NCI-H460 (cell line): ENCODE measurements at places on chromosomes 12 and 14.
A peak's percentile ranks its signal among the peaks of the same experiment; 100 is the strongest.

DNA sequence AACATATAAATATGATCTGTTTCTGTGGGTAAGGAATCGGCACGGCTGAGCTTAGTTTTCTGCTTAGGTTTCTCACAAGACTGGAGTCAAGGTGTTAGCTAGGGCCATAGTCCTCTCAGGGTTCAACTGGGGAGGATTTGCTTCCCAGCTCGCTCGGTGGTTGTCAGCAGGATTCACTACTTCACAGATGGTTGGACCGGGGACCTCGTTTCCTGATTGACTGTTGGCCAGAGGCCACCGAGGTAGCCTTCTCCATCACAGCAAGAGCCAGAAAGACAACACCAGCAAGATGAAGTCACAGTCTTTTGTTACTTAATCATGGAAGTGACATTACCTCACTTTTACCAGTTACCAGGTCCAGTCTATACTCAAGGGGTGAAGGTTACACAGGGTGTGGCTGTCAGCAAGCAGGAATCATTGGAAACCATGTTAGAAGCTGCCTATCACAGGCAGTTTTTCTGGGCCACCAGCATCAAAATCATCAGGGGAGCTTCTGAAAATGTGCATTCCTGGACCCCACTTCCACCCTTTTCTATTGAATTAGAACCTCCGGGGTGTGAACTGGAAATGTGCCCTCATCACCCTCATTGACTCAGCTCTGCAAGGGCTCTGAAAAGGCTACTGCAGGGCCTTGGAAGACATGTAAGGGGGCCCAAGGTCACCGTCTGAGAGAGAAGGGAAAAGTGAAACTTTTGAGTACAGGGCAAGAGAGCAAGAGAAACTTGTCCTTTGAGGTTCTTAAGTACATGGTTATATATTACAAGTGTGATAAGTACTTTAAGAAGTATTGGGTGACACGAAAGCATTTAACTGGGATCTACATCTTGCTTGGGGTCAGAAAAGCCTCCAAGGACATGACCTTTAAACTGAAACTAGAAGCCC, 10.9 kb downstream of the COPS7A start:
- no peak for DNase-seq

DNA sequence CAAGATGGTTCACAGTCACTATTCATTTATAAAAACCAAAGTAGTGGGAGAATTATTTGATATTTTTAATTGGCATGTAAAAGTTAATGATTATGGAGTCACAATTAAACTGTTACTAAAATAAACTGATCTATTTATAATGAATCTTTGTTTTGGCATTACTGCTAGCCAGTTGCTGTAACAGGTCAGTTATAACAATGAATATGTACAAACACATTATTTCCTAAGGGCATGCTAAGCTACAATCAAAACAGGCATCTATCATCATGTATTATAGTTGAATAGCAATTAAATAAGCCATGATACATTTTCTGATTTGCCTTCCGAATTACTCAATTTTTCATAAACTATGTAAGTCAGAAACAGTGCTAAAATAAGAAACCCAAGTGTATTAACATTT, 518.3 kb downstream of the SLC16A7 start:
- DNase-seq: no peak

DNA sequence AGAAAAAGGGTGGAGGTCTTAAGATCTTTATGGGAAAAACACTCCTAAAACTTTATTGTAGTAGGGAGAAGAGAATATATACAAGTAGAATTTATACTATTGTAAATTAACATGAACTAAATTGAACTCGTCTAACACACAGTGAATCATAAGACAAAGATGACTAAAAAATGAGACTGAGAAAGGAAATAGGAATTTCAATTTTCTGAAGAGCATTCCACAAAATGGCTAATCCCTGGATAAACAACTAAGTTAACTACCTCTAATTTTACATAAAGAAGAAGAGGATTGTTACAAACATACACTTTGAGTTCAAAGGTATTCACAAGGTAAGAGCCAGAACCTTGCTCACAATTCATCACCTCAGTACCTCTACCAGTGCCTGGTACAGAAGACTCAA, 2.0 kb downstream of the MAP4K5 start:
- DNase-seq: no peak

DNA sequence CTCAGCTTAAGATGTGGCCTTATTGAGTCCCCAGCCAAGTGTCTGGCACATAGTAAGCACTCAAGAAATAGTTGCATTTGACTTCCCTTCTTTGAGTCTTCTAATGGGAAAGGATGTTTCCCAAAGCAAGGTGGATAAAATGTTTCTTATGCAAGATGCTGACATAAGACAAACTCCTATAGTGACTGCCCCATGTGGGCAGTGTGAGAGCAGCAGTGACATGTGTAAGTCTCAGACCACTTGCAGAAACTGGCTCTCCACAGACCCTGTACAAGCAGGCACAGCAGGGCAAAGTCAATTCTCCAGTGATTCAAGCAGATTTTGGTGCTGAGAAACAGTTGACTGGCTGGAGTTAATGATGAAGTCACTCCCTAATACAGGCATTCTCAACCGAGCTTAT, 255.3 kb downstream of the ANO2 start:
- no peak for DNase-seq

DNA sequence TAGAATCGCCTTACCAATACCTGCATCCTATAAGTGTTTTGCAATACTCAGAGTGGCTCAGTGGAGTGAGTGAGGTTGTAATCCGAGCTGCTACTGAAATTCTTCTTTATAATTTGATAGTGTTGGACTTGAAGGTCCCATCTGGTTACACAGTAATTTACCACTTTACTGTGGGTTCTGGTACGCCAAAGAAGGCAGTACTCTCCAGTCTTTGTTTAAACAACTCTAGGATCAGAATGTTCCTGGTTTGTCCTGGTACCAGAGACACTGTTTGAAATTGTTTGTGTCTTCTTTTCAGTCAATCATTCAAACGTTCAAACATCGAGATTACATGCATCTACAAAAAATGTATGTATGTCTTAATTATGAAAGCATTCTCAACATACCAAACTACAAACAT, 51.3 kb upstream of the AMN1 start:
- no peak for DNase-seq

DNA sequence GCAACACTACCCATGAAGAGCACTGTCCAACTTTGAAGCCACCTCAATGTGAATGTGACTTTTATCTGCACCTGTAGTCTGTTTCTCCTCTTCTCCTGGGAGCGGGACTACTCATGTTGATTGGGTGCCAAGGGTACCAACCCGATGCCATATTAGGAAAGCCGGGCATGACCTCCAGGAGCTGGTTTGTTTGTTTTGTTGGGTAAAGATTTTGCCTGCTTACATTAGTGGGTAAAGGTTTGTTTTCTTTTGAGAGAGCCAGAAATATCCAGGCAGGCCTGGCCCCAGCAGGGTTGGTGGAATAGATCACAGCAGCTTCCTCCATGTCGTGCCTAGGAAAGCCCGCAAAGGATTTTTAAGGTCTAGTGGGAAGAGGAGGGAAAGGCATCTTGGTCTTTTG, 19.7 kb upstream of the ITPK1 start:
- DNase-seq: no peak

- DNase-seq: no peak
These were observed 7.6 kb downstream of the ADSS1 start for GRCh38 chr14:104731320-104732294.

- DNase-seq: no peak
These were observed 209.8 kb downstream of the BCL11B start for GRCh38 chr14:99062216-99062615.

DNA sequence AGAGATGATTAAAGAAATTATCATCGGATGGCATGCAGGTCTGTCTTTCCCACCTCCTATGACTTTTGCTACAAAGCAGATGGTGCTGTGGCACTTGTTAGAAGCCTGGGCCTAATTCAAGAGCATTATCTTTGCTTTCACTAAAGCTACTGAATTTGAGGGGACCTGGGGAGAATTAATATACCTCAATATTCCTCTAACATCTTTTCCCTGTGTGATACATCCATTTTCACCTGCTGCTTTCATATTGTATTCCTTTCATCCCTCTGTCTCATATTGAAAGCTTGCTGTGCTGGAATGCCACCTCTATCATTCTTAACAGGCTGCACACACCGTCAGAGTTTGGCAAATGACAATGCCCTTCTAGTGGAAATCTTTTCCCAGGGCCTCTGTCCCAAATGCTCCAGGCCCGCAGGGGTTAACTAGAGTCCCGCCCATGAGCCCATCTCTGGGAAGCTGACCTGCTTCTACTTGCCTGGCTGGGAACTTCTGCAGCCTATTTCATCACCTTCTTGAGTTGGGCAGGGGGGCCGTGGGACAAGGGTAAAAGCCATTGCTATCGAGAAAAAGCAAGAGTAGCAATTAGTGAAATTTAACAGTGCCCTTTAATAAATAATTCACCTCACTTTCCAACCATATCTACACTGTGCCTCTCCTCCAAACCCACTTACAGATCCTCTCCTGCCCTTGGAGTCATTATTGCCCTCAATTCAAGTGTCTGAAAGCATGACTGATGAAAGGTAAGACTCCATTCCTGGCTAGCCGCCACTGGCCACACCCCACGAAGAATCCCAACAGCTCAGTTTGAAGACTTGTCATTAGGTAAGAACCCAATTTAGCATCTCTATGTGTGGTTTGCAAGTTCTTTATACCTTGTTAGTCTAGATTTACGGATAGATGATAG, 126.7 kb upstream of the BTG1 start:
- no peak for DNase-seq

GRCh38 chr12:6946033-6946919, 2.5 kb downstream of the C12orf57 start:
- peak; percentile 55 for DNase-seq

- DNase-seq: no peak
These were observed 21.2 kb downstream of the MAX start for GRCh38 chr14:65080960-65081747.

GRCh38 chr12:25591144-25591543, 38.1 kb upstream of the LMNTD1 start:
- DNase-seq: no peak

- no peak for DNase-seq
These were observed 210.4 kb downstream of the ETV6 start for GRCh38 chr12:11859705-11860425.

DNA sequence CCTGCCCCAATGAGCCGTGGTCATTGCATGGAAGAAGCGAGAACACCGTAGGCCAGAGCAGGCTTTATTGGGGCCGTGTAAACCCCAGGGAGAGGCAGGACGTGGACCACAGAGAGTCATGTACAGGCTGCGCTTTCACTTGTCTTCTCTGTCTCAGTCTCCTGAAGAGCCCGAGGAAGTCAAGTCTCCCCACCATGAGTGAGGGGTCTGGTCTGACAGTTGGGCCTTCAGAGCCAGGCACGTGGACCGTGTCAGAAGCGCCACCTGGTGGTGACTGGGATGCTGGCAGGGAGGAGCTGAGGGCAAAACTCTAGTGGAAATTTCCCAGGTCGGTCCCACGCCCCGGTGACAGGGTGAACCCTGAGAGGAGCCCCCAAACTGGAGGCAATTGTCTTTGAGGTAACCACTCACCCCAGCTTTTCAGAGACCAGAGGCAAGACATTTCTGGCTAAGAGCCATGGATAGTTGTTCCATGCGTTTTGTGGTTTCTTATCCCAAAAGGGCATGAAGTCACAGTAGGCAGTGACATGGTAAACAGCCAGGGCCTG, 17.4 kb downstream of the RPS6KL1 start:
- DNase-seq: peak; percentile 53

GRCh38 chr12:13835652-13836051, 145.8 kb downstream of the GRIN2B start:
- no peak for DNase-seq

- no peak for DNase-seq
These were observed 6.4 kb downstream of the TMEM121 start for GRCh38 chr14:105532735-105533141.

DNA sequence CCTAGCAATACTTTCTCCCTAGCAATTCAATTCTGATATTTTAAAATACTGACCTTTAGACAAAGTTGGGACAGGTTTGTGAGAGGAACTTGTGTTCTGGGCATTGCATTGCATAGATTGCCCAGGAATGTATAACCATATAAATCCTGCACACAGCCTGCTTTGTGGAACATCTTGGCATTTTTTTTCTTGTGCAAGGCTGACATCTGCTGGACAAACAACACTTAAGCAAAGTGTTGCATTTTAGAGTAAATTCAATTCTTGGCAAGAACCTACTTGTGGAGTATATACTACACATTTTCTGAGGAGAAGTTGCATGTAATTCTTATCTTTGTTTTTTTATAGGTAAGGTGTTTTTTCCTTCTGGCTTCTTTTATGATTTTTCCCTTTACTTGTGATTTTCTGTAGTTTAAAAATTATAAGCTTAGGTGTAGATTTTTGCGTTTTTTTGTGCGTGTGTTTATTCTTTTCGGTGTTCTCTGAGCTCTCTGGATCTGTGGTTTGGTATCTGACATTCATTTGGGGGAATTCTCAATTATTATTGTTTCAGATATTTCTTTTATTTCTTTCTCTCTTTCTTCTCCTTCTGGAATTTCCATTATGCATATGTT, 26.4 kb downstream of the TESPA1 start:
- peak; percentile 69 for DNase-seq

GRCh38 chr12:102509123-102509626, 28.8 kb upstream of the IGF1 start:
- no peak for DNase-seq

DNA sequence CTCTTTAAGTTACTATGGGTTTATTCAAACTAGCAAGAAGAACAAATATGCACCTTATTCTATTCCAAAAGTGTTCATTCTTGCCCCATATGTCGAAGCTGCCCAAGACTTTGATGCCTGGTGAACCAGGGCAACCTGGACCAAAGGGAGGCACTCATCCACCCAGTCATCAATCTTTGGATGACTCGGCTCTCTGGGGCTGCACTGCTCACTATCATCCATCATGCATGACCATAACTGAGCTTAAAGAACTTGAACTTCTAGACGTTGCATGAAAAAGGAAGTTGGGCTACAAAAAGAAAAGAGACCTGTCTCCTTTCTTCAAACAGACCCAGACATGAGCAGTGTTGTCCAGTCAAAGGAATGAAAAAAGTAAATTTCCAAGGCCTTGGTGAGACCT, 1.2 kb downstream of the KRT4 start:
- DNase-seq: no peak

DNA sequence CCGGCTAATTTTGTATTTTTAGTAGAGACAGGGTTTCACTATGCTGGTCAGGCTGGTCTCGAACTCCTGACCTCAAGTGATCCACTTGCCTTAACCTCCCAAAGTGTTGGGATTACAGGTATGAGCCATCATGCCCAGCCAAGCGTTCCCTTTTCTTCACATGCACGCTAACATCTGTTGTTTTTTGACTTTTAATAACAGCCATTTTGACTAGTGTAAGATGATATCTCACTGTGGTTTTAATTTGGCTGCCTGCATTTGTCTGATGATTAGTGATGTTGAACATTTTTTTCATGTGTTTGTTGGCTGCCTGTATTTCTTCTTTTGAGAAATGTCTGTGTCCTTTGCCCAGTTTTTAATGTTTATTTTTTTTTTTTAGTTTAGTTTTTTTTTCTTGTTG, 10.2 kb upstream of the YARS2 start:
- DNase-seq: no peak
